ENCODE measurements at places on chromosomes 11 and 22.
A peak's percentile ranks its signal among the peaks of the same experiment; 100 is the strongest.

DNA sequence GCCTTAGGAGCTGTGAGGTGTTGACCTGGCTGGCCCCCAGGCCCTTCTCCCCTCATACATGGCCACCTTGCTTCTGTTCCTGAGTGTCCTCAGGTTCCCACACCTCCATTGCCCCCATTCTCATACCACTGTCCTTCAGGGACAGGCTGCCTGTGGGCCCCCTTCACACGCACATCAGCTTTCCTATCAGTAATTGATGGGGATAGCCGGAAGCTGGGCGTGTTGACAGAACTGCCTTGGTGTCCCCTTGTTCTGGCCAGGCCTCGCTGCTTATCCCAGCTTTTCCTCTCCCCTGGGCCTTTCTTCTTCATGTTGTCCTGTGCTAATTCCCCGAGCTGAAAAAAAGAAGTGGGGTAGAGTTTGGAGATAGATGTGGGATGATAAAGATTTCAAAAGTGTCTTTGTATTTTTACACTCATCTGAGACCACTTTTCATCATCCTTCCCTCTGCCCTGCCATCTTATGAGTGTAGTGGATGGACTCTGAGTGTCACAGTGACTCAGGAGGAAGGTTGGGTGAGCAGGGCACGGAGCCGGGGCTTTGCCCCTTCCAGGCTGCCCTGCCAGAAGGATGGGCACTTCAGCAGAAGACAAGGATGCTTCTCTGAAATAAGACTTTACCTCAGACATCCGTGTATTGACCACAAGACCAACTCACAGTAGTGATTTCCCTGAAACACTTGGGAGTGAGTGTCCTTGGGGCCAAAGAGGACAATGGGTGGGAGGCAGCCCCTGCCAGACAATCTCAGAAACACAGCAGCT is 42.8 kb downstream of the MED15 start:
- no peak for DNase-seq

- no peak for DNase-seq
Measured at GRCh38 chr11:3879967-3880542, 24.6 kb downstream of the STIM1 start.

- no peak for DNase-seq
Measured at GRCh38 chr11:104003491-104003890, 32.9 kb upstream of the DDI1 start.

GRCh38 chr22:44887941-44888366 is 121.9 kb downstream of the PHF21B start:
- no peak for DNase-seq

DNA sequence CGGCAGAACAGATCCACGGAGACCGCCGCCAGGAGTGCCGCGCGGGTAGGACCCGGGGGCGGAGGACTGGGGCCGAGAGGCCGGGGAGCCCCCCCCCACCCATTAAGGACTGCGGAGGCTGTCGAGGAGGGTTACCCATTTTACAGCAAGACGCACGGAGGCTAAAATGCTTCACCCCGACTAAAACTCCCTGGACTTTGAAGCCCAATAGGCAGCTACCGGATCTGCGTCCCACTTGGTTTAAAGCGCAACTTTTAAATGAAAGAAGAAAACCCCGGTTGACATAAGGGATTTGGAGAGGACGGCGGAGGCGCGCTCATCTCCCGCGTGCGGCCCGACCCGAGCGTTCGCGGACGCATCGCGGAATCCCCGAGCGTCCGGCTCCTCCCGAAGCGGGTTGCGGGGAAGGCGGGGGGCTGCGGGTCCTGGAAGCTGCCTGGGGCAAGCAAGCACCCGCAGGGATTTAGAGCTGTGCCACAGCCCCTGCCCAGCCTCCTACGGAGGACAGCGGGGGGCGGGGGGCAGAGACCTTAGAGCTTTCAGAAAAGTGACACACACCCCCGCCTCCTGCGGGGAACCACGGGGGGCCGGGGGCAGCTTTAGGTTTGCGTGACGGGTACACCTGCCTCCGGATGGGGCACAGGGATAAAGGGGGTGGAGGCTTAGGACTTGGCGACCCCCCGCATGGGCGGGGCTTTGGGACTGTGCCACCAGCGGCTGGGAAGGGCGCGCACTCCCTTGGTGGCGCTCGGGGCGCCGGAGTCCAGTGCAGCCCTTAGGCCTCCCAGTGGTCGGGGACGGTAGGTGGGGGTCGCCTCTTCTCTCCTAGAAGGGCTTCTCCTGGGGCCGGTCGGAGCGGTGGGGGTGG is 760 bp upstream of the CELSR1 start:
- DNase-seq: peak; percentile 65

DNA sequence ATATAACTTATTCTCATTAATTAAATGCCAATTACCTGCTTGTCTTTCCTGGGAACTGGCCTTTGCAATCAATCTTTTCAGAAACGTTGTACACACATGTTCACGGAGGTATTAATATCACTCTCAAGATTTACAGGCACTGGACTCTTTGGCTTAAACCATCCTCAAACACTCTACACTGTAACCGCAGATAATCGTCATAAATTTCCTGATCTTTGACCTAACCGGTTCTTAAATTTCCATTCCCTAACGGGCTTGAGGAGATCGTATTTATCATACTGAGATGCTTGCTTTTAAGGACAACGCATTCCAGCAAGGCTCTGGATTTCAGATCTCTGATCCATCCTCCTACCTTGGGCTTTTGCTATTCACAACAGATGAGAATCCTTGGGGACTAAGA is 72.8 kb downstream of the ARL14EP start:
- DNase-seq: peak; percentile 66

DNA sequence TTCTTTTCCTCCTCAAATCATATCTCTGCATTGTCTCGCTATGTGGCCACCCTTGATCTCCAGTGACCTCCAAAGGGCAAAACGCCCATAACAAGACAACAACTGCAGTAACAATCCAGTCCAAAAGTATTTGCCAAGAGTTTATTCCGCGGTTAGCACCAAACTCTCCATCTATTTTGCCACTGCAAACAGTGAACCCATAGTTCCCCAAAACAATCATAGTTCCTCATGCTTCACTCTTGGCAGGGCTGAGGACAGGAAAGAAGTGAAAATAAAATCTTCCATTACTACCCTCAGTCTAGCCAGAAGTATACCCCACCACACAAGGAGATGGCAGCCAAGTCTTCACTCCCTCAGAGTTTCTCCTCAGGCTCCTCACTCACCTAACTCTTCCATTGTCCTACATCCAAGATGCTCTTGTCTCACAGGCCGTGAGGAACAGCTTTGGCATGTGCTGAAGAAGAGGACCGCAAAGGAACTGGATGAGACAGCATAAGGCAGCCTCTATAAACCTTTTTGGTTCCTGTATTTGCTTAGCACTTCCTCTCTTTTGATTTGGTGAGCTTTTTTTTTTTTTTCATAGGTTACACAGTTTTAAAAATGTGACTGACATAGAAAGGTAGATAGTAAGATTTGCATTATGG is at the start of gene LPXN:
TSS of gene LPXN (minus strand) at position 480 of the 644 bp plus-strand sequence. CDS start at position 396, 84 bp downstream.
- DNase-seq: no peak

DNA sequence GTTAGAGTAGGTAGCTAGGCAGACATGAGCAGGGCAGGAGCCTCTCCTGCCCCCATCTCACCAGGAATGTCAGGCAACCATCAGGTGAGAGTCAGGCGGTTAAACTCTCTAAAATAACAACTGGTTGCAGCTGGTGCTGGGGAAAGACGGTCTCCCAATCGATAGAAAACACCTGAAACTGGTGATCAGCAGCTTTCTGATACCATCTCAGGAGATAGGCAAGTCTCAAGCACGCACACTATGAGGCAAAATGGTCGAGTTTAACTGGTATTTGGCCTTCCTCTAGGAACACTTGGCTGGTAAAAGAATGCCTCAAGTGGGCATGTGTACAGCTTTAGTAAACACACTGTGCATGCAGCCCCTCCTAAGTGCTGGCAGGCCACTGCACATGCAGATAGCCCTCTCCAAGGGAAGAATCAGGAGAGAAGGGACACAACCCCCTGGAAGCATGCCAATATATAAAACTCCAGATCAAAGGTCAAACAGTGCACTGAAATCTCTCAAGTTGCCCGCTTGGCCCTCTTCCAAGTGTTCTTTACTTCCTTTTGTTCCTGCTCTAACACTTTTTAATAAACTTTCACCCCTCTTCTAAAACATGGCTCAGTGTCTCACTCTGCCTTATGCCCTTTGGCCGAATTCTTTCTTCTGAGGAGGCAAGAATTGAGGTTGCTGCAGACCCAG is 88.7 kb downstream of the USP35 start:
- no peak for DNase-seq

GRCh38 chr11:34155057-34155756 is 49.8 kb downstream of the NAT10 start:
- no peak for DNase-seq

GRCh38 chr11:115340874-115341273 is 163.3 kb downstream of the CADM1 start:
- DNase-seq: no peak

GRCh38 chr11:110327508-110327907 is 31.1 kb upstream of the RDX start:
- DNase-seq: no peak

DNA sequence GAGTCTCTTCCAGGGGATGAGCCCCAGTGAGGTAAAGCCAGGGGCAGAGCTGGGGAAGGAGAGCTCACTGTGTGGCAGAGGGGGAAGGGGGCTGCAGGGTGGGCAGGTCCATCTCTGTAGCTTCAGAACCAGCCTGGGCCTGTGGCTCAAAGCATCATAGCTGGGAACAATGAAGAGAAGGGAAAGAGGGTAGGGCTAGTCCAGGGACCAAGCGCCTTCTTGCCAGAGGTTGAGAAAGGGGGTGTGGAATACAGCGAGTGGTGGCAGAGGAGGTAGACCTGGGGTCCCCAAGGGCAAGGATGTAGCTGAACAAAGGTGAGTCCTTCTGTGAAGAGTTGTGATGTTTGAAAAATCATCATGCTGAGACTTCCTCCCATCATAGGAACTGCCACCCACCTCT is 1.2 kb upstream of the PLA2G3 start:
- no peak for DNase-seq

- no peak for DNase-seq
Measured at GRCh38 chr11:11996321-11997048, 11.9 kb downstream of the DKK3 start.

- DNase-seq: no peak
Measured at GRCh38 chr11:26593691-26594090, 21.6 kb upstream of the MUC15 start.

DNA sequence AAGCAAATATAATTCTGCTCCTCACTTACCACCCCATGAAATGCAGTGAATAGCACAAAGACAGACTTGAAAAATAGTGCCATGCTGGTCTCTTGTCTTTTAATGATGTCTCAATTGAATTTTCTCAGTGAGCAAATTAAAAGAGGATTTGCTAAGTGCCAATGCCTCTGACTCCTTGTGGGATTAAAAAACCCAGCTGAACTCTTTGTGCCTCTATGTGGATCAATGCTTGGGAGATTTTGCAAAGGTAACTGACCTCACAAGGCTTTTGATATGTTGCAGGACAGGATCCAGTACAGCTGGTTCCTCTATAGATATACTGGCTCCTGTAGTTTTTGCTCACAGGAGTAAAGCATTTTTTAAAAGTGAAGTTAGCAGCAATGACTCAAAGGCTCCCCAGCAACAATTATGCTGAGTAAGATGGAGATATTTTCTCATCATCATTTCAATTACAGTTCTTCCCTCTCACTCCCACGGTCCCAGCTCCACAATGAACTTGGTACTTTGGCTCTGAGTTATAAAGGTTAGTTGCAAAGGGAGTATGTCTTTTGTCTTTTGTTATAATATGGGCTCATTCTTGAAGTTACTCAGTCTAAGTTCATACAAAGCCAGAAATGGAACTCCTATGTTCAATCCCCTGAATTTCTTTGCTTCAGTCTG is 471.5 kb downstream of the LRRC4C start:
- DNase-seq: no peak

DNA sequence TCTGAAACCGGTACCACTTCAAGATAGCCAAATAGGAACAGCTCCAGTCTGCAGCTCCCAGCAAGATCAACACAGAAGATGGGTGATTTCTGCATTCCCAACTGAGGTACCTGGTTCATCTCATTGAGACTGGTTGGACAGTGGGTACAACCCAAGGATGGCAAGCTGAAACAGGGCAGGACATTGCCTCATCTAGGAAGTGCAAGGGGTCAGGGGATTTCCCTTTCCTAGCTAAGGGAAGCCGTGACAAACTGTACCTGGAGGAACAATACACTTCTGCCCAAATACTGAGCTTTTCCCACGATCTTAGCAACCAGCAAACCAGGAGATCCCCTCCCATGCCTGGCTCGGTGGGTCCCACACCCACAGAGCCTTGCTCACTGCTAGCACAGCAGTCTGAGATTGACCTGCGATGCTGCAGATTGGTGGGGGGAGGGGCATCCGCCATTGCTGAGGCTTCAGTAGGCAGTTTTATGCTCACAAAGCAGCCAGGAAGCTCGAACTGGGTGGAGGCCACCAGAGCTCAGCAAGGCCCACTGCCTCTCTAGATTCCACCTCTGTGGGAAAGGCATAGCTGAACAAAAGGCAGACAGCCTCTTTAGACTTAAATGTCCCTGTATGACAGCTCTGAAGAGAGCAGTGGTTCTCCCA is 59.9 kb upstream of the C11orf58 start:
- DNase-seq: no peak

DNA sequence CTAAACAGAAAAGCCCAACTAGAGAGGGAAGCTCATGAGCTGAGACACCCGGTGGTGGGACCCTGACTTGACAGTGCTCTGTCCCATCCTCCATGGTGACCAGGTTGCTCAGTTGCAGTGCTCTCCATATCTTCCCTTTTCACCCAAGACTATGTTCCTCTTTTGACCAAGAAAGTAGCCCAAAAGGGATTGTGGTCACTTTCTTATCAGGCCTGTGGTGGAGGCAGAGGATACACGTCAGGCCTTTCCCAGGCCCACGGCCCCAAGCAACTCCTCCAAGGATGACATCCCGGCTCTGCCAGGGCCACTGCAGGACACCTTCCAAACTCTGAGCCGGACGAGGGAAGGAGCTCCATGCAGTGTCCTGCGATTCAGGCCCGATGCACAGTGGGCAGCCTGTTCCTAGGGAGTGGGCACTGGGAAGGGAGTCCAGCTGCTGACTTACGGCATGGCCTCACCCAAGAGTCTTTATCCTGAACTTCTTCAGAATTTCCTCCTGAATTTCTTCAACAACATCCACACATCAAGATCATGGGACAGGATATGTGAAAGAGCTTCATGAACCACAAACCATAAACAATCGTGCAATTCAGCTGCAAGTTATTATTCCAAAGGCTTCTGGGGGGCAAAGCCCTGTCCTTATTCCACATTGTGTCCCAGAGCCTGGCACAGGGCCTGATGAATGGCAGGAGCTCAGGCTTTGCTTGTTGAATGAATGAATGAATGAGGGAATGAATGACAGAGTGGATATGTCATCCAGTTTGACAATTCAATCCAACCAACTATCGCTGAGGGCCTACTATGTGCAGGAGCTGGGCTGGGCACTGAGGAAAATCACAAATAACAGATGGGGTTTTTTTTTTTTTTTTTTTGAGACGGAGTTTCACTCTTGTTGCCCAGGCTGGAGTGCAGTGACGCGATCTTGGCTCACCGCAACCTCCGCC is 36.0 kb upstream of the MYH9 start:
- no peak for DNase-seq

DNA sequence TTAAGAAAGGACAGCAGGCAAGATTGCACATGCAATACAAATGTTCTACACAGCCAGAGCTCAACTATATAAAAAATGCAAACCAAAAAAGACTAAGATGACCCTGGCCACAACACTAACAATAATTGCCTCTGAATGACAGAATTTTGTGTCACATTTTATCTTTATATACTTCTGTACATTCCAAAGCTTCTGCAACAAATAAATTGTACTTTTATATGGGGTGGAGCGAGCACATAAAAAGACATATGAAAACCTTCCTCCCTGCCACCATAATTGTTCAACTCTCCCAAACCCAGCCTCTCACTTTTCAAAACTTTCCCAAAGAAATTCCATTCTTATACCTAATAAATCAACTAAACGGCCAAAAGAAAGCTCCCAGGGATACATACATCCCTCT is 10.7 kb downstream of the BUD13 start:
- DNase-seq: no peak

- DNase-seq: no peak
Measured at GRCh38 chr11:107482234-107482633, 24.6 kb upstream of the CWF19L2 start.

Data from kidney (tissue), 22 donors.